Pancreas (tissue), 10 donors: ENCODE measurements at places on chromosomes 1 and 21. TPM values are rescaled to one million over a fixed set of nuclear protein-coding genes. Genes with fewer than 3 reads are reported as not detected.

- DNase-seq, result no peak
Observed at GRCh38 chr1:31980835-31981455, 32.7 kb upstream of the KHDRBS1 start.

Gene ADCY10
- 0.03 TPM for total RNA-seq

- no peak for DNase-seq
Observed at GRCh38 chr1:9826087-9826486, 2.3 kb upstream of the CLSTN1 start.

GRCh38 chr1:48916130-48917069, 139.7 kb upstream of the BEND5 start:
- DNase-seq, result no peak

Gene OR2M3
- total RNA-seq, result not detected

Gene MXRA8
- total RNA-seq, result 2.7 TPM

GRCh38 chr1:27403065-27403726, 10.8 kb downstream of the GPR3 start:
- DNase-seq, result no peak

- no peak for DNase-seq
Observed at GRCh38 chr1:97427371-97427770, 493.5 kb downstream of the DPYD start.

DNA sequence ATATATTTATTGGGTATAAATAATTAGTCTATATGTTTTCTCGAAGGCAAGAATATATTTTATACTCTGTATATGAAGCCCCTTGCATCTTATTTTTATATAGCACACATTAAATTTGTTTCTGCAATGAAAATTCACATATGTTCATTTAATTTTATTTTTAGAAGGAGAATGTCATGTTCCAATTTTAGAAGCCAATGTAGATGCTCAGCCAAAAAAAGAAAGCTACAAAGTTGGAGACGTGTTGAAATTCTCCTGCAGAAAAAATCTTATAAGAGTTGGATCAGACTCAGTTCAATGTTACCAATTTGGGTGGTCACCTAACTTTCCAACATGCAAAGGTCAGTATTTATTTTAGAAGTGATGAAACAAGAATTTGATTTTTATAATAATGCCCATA, 16.6 kb downstream of the CFHR5 start:
- no peak for DNase-seq

GRCh38 chr1:95119273-95119672, 2.1 kb downstream of the TLCD4 start:
- DNase-seq, result no peak

DNA sequence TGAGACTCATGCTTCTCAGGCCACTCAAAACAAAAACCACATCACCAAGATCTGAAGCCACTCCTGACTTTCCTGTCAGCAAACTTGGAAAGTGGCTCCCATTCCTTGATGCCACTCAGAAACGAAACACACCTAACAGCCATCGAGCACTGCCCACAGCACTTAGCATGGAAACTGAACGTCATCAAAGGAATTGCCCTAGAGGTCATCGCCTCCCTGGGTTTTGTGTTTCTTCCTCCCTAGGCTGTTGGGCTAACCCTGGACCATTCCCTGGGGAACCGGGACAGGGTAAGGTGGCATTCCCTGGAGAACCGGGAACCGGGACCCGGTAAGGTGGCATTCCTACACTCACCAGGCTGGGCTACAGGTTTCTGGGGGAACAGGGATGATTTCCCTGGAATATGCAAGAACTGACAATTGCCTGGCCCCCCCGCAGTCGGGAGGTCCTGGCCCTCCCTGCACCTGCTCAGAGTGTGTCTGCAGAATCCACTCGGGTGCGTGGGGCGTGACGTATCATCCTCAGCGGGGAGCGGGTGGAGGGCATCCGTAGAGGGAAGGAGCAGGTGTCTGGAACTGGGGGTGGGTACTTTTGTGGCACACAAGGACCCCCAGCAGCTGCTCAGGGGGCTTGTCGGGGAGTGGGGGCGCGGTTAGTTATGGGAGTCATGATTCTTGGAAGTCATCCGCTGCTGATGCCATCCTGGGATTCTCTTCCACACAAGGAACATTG, 30.3 kb downstream of the SLC45A1 start:
- DNase-seq, result no peak

DNA sequence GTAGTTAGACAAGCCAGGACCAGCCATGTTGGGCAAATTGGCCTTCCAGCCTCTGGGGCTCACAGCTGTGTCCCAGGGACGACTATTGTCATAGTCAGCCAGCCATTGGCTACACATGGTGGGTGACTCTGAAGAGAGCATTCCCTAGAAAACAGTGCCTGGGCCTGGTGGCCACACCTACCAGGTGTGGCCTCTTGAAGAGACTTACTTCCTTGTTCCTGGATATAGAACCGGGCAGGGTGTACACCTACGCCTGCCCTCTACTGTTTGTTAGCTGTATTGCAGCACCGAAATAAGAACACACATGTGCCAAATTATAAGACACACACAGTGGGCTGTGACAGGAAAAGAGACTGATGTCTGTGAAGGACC, 134.6 kb upstream of the ARHGEF16 start:
- no peak for DNase-seq

DNA sequence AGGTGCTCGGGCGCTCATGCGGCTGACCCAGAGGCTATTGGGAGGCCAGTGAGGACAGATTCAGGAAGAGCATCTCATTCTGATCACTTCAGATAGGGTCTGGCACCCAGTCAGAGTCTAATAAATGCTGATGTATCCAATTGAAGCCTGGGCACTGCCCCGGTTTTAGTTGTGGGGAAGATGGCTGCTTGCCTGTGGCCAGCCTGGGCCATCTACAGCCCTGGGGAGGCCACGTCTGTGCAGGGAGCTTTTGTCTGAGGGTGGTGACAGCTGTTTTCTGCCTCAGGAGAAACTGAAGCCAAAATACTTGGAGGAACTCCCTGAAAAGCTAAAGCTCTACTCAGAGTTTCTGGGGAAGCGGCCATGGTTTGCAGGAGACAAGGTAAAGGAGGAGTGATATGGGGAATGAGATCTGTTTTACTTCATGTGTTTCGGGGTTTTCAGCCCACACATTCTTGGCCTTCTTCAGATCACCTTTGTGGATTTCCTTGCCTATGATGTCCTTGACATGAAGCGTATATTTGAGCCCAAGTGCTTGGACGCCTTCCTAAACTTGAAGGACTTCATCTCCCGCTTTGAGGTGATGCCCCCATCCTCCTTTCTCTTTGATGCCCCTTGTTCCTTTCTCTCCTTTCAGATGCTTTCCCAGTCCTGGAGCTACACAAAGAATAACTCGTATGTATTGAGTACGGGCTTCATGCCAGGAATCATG, 2.8 kb downstream of the GSTM5 start:
- no peak for DNase-seq

Gene RAB7B
- 0.37 TPM for total RNA-seq

GRCh38 chr1:225752245-225752644, 25.4 kb upstream of the SRP9 start:
- no peak for DNase-seq

GRCh38 chr1:16091296-16091695, 17.8 kb upstream of the FAM131C start:
- peak; percentile 80 for DNase-seq

DNA sequence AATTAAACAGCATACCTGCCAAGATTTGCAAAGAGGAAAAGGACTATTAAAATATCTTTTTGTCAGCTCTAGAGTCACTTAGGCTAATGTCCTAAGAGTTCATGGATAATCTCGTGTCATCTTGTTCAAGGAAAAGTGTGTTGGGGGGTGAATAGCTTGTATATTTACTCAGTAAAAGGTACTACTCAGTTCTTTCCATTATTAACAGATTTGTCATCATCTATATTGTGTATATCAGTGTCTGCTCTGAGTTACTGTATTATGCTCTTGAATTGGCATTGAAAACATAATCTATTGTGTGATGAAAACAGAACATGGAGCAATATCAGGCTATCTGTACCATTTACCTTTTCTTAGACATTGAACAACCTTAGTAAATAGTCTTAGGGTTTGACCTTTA, 41.9 kb downstream of the SMG7 start:
- DNase-seq, result no peak

DNA sequence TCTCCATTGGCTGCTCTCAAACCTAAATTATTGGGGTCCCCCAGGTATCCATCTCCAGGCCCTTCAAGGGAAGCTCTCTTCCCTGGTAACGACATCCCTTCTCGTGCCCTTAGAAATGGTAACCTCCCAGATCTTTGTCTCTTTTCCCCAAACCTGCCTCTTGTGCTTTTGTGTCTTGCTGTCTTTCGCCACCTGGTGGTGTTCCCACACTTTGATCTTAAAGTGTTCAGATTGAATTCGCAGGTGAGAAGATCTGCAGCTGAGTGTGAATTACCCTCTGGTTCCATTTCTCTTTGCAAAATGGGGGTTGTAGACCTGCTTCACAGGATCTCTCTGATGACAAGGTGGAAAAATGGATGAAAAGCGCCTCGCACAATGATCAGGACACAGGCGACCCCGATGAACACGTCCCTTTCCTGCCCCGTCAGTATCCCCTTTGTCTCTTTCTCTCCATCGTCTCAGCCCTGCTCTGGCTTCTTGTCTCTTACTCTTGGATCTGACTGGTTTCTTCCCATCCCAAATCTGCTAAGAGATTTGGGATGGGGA, 53.1 kb downstream of the DOP1B start:
- peak; percentile 71 for DNase-seq

DNA sequence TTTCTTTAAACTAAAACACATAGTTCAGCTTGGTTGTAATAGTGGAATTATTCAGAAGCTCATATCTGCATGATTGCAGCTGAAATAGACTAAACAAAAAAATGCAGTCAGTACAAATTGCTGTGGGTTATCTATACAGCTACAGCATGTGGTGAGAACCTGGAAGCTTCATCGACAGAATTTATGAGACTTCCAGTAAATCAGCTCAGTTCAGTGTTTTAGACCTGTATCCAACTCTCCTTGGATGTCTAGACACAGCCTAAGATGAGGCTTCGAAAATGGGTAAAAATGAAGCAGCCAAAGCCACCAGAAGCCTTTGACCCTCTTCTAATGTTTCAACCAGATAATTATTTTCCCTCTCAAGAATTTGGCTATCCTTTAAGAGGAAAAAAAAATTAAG, 127.1 kb upstream of the C1orf105 start:
- no peak for DNase-seq

DNA sequence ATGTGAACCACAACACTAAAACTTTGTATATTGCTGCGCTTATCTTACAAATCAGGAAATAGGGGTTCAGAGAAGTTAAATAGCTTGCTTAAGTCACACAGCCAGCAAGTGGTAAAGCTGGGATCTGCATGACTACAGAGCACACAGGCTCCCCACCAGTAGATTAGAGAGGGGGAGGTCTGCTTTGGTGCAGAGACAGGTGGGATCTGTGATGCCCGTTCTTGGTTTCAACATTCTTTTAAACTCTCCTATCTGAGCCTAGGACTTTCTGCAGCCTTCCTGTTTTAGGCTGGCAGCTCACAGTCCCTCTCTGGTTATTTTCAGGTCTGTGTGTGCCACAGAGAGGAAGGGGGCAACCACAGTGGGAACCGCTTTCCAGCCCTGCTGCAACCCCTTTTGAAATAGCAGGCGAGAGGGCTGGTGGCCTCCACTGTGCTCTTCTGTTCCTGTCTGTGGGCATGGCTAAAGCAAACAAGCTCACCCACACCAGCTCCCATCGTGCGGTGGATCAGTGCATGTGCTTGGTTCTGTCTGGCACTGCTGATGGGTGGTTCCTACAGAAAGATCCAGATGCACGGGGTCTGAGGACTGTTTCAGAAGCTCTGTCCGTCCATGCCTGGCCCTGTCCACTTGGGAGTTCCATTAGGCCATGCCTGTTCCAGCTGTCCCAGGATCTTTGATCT, 1.7 kb upstream of the IL6R start:
- DNase-seq, result no peak

DNA sequence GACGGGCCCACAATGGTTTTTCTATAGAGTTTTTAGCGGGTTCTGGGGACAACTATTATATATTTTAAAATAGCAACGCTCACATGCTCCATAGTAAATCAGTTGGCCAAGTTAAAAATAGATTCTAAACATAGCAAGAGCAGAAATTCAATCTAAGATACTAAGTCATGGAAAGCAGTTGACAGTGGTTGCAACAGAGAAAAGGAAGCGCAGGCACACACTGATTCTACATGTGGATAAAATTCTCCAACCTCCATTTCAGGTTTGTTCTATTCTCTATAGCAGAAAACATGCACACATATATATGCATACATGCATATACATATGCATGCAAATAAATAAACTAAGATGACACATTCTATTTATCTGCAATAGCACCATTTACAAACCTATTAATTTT, 89.6 kb upstream of the HNRNPU start:
- DNase-seq, result no peak

DNA sequence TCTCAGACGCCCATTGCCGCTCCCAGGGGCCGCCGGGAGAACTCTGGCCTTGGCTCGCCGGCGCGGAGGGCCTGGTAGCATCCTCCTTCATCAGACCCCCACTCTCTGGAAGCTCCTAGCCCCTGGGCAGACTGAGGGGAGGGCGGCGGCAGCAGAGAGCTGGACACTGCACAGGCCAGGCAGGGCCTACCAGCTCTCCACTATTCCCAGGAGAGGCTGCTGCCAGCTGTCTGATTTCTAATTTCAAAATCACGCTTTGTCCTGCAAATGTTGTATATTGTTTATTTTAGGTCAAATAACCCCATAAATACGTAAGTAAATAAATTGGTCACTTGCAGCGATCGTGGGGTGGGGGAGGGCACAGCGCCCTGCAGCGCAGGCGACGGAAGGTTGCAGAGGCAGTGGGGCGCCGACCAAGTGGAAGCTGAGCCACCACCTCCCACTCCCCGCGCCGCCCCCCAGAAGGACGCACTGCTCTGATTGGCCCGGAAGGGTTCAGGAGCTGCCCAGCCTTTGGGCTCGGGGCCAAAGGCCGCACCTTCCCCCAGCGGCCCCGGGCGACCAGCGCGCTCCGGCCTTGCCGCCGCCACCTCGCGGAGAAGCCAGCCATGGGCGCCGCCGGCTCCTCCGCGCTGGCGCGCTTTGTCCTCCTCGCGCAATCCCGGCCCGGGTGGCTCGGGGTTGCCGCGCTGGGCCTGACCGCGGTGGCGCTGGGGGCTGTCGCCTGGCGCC, at the start of gene MTARC1:
Gene MTARC1, plus strand, starts transcription at position 577 of the 732 bp plus-strand sequence. Its CDS starts 32 bp downstream, at position 609.
- DNase-seq, result peak; percentile 77

Gene TMEM269
- total RNA-seq, result 0.23 TPM

Gene NCDN
- 6.9 TPM for total RNA-seq

Gene PLA2G5
- total RNA-seq, result 0.35 TPM

GRCh38 chr1:205273551-205273982, 45.8 kb downstream of the TMCC2 start:
- peak; percentile 85 for DNase-seq

Gene KCNJ15
- total RNA-seq, result 36.8 TPM

DNA sequence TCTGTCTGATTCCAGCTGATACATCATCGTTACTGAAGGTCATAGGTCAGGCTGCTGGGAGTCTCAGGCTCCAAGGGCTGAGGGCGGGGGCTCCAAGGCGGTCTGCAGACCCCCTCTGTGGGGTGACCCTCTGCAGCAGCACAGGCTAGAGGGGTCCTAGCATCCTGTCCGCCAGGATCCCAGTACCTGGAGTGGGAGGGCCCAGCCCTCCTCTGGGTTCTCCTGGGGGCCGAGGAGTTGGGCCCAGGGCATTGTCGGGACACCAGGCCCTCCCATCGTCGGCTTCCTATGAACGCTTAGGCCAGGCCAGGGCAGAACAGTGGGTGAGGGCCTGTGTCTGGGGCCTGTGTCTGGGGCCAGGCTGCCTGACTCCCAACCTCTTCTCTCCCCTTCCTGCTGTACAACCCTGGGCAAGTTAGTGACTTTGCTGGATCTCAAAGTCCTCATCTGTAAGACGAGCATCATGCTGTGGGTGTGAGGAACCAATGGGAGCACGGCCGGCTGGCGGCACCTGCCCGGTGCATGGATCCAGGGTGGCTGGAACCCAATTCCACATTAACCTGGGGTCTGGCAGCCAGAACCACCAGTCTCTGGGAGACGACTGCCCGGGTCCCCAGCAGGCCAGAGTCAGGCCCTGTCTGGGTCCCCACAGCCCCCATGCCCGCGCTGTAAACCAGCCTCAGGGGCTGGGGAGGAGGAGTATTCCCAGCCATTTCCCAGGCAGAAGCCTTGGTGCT, 56.2 kb upstream of the COL18A1 start:
- DNase-seq, result no peak
